ENCODE measurements at places on chromosomes 2 and 18.

DNA sequence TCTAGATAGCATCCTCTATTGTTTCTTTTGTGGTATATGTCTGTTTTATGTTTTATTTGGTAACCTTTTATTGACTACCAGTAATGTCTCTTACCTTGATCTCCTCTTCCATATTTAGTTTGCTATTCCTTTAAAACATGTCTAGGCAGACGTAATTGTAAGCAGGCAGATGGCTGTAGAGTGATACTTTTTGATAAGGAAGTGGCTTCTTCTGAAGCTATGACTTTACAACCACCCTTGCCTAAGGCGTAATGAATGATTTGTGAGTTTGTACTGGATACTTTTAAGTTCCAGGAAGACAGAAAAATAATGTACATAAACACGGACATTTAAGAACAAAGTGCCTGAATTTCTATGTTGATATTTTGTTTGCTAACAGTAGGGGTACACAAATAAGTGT lies 85.6 kb downstream of the ZNF804A start:
- no peak for DNase-seq

- no peak for DNase-seq
Observed at GRCh38 chr18:25145731-25146511, 206.0 kb downstream of the ZNF521 start.

GRCh38 chr2:219244789-219245147 lies 476 bp downstream of the GLB1L start:
- no peak for DNase-seq

DNA sequence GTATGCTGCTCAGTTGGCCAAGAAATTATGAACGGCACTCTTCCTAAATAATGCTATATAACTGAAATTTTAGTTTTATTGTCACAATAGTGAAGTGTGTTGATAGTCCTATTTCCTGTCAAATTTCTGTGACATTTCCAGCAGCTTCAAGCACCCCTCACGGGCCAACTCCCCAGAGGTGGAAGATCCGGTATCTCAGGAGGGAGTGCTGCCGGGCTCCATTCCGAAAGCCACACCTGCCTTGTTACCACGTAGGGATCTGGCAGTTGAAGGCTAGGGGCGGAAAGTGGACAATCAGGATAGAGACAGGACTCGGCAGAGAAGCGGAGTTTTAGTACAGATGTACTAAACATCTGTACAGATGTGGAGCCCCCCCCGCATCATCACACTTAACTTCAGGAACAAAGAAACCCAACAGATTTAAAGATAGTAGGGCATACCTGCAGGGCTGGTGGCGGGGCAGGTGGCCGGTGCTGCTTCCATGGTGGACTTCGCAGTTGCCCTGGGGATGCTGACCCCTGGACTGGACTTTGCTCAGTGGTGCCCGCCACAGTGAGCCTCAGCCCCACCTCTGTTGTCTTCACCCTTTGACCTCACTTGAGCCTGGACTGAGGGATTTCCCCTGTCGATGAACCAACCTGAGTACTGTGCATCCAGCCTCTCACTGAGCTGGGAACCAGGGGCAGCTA lies 22.3 kb downstream of the ASAP2 start:
- no peak for DNase-seq

GRCh38 chr2:189022053-189022481 lies 47.9 kb downstream of the COL3A1 start:
- no peak for DNase-seq

DNA sequence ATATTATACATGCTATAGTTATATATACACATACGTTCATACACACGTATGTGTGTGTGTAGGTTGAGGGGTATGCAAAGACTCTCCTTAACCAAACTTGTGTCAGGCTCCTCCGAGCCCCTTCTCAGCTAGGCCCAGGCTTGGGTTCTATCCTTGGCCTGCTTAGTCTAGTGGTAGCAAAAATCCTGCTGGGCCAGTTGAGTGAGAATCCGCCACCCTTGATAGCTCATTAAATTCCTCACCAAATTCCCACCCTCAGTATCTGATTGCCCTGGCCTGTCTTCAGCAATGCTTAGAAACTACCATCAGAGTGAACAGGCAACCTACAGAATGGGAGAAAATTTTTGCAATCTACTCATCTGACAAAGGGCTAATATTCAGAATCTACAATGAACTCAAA lies 126.5 kb downstream of the TSN start:
- no peak for DNase-seq

- no peak for DNase-seq
Observed at GRCh38 chr2:85926931-85927661, 38.3 kb upstream of the ST3GAL5 start.

DNA sequence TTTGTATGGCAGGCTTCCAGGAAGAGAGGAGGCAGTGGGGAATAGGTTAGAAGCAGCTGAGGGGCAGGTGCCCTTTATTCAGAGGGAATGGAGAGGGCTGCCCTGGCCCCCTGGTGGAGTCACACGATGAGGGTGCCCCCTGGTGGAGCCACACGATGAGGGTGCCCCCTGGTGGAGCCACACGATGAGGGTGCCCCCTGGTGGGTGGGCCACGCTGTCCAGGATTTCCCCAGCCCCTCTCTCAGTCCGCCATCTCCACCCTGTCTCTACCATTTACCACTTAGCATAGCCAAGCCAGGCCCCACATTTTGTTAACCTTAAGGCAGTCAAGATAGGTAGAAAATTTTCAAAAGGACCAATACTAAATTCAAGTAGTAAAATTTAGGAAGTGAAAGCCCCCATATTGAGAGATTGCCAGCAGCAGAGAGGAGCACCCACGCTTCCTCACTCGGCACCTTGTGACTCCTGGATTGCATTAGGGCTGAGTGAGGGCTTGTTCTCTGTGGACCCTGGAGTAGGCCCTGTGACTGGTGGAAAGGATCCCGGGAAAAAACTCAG lies 10.4 kb upstream of the FAM228A start:
- DNase-seq, result peak; percentile 41

- DNase-seq, result no peak
Observed at GRCh38 chr18:7681298-7681697, 114.2 kb downstream of the PTPRM start.

DNA sequence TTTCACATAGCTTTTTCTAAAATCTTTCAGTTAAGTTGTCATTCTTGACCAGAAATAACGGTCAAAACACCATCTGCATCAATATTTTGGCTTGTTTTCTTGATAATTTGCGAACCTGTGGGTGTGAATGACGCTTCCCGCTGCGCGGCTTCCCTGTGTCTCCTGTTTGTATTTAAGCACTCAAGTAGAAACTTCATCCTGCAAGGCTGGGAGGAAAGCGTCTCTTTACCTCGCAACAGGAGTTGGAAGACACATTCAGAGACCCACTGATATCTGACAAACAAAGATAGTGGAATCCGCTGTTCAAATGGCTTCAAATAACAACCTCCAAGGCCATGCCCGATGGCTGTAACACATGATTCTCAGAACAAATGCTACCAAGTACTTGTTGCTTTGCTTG lies 704.9 kb downstream of the DCDC2C start:
- DNase-seq, result no peak

- DNase-seq, result no peak
Observed at GRCh38 chr2:199207011-199207410, 250.7 kb downstream of the SATB2 start.

DNA sequence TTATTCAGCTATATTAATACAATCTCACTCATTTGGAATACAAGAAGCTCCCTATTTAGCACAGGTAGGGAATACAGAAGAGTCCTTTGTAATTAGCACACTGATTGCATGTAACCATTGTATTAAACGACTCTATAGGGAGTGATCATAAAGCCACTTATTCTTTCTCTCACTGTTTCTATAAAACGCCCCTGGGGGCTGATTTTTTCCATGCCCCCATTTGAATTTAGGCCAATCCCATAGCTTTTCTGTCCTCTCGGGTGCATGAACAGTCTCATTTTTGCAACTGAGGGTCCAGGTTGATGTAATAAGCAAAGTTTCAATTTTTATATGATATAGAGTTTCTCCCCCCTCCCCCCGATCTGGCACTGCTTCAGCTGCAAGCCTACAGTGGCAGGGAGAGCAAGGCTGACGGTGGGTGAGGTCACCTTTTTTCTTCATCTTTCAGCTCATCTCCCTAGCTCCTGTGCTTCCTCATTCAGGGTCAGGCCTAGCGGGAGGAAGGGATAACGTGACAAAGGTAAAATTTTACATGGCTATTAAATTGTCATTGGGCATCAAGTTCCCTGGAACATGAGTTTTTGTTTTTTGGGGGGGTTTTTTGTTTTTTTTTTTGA lies 45.7 kb downstream of the GAD1 start:
- no peak for DNase-seq

DNA sequence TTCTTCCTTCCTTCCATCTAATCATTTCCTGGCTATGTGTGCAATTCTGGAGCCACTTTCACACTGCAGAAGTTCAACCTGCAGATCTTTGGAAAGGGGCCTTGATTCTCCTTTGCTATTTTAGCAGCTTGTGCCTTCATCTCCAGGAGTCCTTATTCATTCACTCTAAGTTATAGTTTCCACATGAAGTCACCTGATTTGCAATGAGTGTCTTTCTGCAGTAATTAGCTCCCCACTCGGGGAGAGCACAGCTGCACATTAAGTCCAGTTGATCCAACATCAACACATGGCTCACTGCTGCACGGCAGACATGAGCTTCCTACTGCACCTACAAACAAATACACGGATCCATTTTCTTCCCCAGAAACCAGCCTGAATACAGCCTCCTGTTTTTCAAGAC lies 323.1 kb upstream of the TNP1 start:
- DNase-seq, result no peak

- DNase-seq, result no peak
Observed at GRCh38 chr2:2692599-2693389, 361.7 kb upstream of the MYT1L start.

GRCh38 chr2:54977149-54977548 lies 73.1 kb downstream of the RTN4 start:
- no peak for DNase-seq

DNA sequence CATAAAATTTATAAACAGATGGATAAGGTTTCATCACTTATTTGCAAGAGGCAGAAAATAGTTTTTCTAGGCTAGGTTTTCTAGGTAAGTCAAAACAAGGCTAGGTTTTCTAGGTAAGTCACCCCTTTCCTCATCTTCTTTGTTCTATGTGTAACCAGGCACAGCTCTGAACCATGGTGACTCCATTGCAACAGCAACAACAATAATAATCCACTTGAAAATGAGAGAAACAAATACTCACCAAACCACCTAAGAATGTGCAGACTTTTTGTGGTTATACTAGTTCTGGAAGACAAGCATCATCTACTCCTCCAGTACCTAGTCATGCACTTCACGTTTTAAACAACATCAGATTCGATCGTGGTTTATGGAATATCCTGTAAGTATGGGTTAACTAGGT lies 237.4 kb upstream of the ACVR2A start:
- DNase-seq, result no peak

GRCh38 chr2:205464681-205465080 lies 217.6 kb upstream of the NRP2 start:
- no peak for DNase-seq

- DNase-seq, result no peak
Observed at GRCh38 chr2:238747557-238747956, 100.3 kb upstream of the TWIST2 start.

DNA sequence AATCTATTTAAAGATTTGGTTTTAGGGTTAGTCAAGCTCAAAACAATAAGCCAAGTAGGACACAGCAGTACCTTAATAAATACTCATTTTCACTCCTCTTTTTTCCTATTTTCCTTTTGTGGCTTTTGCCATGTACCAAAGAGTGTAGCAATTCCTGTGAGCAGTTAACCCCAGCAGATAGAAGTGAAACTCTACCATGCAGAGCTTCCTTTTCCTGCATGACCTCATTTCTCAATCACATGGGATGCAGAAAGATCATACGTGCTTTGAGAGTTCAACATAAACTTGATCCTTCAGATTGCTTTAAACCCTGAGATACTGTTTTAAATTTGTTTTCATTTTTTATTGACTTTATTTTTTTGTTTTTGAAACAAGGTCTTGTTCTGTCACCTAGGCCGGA lies 99.1 kb upstream of the ARHGAP15 start:
- no peak for DNase-seq

DNA sequence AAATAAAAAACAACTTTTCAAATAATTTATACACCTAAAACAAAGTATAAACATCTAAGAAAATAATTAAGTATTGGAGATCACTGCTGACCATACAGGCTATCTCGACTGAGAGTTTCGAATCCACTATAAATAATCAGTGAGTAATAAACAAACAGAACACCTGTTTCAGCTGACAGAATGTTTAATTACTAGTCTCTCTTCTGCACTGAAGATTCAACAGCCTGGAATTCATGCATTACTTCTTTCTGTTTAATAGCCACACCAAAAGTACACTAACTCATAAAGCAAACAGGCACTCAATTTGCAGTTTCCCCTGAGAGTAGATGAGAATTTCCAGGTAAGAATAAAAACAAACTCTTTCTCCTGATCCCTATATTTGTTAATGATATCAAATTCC lies 138.5 kb downstream of the RBMS1 start:
- no peak for DNase-seq

GRCh38 chr18:38695559-38696280 lies 1130.1 kb upstream of the CELF4 start:
- no peak for DNase-seq

DNA sequence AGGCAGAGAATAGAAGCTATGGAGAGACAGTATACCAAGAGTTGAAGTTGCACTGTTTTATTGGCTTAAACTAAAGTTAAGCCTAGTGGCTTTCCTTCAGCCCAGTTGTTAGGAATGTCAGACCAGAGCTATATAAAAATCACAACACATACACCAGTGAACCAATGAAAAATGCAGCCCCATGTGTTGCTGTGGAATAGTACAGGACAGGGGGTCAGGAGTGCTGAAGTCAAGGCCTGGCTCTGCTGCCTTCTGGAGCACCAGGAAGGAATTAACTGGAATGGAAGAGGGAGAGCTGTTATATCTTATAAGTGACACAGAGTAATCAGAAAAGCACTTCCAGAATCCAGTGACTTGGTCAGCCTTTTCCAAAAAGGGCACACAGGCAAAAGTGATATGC lies 58.9 kb downstream of the OSR1 start:
- no peak for DNase-seq

DNA sequence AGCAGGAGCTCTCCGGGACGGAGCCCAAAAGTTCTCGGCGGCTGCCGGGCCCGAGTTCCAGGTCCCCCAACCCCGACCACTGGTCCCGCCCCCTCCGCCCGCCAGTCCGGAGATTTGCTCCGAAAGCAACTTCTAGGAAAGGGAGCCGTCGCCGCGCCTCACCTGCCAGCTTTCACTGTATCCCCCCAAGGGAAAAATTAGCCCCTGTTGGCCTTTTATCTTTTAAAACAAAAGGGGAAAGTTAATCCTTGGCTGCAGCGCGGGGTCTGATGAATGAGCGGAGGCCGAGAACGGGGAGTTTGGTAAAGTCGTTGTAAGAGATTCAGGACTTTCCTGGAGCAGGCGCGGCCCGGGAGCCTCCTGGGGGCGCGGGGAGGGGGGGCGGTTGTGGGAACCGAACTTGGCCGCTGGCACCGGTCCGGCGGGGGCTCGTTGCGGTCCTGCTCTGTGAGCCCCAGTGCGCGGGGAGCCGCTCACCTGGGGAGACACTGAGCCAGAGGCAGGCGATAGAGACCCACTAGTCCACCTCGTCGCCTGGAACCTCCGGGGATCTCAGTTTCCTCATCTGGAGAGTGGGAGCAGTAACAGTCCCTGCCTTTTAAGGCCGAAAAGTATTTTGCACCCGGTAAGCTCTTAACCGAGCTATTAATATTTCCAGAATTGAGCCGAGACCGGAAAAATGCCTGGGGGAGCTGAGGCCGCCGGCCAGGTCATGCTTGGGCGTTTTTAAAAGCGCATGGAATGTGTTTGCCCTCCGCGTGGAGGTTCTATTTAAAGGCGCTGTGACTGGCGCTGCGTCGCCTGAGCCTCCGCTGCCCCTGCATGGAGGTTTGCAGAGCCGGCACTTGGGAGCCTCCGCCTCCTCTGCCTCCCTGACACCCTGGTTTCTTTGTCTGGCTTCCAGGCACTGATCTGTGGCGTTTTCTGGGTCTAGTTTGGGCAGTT lies 1.1 kb downstream of the EFHD1 start:
- no peak for DNase-seq

- no peak for DNase-seq
Observed at GRCh38 chr2:145137901-145138300, 618.0 kb upstream of the ZEB2 start.
